ENCODE measurements at places on chromosomes 7 and 10.

DNA sequence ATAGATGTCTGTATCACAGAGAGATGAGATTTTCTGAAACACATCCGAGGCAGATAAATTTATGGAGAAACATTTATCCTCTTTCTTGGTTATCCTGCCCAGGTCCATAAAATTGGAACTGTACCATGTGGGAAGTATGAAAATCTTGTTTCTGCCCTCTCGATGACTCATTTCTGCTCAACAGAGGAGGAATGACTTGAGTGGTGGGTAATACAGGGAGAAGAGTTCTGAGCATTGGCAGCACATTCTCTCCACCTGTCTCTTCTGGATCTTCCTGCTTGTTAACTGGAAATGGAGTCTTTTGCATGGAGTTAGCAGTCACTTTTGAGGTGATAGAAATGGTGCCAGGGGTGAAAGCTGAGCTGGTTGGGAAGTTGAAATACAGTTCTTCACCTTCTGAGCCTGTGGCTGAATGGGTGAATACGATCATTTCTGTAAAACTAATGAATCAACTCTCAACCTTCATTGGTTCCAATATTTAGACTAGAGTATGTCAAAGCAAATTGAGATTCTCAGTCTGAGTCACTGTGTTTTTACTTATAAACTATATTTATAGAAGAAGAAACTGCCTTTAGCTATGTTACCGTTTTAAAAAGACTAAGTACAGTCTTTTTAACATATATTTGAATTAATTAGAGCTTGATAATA, 945.5 kb downstream of the SORCS3 start:
- no peak for DNase-seq

DNA sequence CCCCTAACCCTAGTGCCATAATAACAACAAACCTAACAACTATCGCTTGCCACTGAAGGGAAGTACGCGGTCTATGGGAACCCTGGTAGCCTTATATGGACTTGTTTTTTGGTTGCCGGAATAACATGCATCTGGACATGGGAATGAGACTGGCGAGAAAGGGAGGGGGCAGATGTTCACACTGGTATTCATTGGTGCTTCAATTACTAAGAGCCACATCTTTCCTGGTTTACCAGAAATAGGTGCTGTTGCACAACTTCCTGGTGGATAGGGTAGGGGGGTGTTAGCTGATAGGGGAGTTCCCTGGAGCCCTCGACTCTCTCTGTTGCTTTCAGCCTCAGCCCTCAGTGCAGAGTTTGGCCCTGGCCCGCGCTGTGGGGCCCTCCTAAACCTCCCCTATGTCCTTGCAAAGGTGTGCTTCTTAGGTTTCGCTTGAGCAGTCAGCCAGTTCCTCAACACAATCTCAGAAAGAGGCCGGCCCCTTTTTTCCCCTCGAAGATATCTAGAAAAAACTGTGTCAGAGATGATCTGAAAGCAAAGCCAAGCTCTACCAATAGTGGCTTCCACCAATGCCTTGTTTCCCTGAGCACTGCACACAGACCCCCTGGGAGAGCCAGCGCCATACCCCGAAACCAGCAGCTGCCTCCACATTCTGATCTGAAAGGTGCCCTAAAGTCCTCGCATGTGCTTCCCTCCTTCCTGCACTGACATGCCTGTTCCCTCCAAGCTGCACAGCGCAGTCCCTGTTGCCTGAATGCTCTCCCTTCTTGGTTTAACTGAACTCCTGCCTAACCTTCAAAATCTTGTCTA, 13.5 kb downstream of the TBXAS1 start:
- DNase-seq = no peak

DNA sequence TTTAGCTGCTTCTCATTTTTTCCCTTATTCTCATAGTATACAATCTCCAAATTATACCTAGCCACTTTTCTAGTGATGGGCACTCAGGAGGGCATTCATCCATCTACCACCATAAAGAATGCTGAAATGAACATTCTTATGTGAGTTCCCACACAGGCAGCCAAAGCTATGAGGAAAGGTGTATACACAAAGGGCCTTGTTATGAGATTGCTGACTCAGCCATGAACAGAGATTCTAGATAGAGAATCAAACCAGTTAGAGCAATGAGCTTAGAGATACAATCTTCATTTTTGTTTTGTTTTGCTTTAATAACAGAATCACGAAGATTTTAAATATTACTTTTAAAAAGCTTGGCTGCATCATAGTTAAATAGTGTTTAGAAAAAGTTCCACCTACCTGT, 54.8 kb upstream of the TNKS2 start:
- DNase-seq = no peak

DNA sequence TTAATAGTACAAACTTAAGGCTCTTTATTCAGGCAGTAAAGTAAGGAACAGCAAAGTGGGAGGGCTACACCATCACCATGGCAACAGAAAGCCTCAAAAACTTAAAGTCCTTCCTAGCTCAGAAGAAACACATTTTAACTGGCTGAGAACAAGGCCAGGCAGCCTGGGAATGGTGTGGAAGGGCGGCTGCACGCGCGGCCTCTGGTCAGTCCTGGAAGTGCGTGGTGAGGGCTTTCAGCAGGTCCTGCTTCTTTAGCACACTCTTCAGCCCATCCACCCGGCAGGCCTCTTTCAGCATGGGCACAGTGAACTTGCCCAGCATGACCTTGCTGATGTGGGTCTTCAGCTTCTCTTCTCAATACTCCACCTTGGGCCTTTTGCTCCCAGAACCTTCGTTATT, 133.0 kb downstream of the CYP26A1 start:
- no peak for DNase-seq

GRCh38 chr10:14673189-14673861, 101.4 kb downstream of the FAM107B start:
- DNase-seq = no peak
